ENCODE measurements at places on chromosomes 5 and 9.

- no peak for DNase-seq
Measured at GRCh38 chr9:121634329-121635261, 16.8 kb upstream of the DAB2IP start.

- no peak for DNase-seq
Measured at GRCh38 chr5:11801061-11801460, 103.2 kb downstream of the CTNND2 start.

- no peak for DNase-seq
Measured at GRCh38 chr5:81825237-81825636, 74.3 kb upstream of the SSBP2 start.

GRCh38 chr5:134545070-134545868, 19.8 kb downstream of the JADE2 start:
- no peak for DNase-seq

DNA sequence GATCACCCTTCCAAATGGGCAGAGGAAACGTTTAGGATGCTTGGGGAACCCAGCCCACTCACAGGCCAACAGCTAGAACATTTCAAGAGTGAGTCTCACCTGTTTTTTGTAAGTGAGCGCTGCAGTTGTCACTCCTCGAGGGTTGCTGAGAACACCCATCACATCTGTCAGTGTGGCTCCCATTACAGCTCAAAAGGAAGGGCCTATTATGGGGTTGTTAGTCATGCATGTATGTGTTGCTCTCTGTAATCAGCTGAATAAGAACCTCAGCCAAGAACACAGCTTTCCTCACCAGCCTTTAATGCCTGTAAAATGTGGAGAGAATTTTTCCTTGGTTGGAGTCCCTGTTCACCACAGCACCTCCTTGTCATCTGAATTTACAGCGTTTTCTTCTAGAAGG, 196.3 kb upstream of the KLF4 start:
- no peak for DNase-seq

DNA sequence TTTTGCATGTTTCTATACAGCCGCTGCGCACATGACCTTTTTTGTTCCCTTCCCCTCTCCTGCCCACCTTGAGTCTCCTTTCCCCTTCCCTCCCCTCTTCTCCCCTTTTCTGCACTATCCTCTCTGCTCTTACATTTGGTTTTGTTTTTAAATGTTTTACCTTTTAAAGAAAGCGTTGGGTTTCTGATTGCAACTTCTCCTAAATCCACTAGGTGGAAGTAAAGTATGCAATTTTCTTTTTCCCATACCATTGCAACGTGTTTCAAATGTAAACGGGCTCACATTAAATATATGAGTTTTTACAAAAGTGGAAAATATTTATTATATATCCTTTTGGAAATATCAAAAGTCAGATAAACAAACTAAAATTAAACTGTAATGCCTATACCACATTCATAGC, 500.9 kb downstream of the DIRAS2 start:
- DNase-seq, result no peak

- no peak for DNase-seq
Measured at GRCh38 chr5:161216877-161217276, 329.6 kb downstream of the GABRB2 start.

DNA sequence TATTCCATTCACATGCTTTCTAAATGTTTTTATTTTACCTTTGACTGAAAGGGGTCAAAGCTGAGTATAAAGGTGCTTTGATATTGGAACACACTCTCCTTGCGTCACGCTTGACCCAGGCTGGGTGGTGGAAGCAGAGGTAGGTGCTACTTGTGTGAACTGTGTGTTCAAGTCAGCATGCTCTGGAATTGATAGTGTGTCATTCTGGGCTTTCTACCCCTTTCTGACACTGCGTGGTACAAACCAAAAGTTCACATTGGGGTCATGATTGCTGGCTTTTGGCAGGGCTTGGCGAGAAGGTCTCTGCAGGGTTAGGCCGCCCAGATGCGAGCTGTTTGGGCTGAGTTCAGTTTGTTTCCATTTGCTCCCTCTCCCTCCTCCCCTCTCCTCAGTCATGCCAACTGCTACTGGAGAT, 131.8 kb downstream of the ADAMTSL1 start:
- DNase-seq, result no peak

DNA sequence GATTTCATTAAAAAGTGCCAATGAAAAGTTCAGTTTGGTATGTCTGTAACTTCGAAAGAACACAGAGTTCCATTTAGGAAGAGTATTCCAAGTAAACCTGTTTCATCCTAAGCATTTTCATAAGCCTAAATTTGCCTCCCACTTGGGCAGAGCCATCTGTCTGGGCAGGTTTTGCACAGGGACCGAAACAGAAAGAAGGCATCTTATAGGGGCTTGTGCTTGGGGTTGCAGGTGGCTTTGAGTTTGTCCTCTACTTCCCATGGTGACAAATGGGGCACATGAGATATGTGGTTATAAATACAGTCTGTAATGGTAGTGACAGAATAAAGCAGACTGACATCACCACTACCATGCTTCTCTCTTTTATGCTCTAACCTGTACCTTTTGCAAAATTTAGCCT, 63.7 kb downstream of the MCTP1 start:
- DNase-seq, result no peak

- DNase-seq, result no peak
Measured at GRCh38 chr5:58412081-58412480, 47.8 kb downstream of the PLK2 start.

GRCh38 chr9:129710169-129710453, 42.7 kb downstream of the PTGES start:
- no peak for DNase-seq

DNA sequence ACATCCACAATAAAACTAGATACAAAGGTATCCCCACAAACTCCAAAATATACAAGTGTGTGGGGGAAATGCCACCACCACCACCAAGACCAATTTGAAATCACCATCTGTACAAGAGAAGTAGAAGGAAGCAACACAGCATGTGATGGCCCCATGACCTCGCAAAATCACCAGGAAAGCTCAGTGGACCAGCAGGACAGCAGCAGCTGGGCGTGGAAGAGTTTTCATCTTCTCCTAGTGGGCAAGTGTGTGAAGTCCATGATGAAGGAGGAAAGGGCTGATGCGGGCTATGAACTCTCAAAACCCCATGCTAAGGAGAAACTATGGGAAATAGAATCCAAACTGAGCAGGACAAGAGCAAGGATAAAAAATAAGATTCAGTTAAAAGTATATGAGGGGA, 58.1 kb downstream of the GOLPH3 start:
- DNase-seq, result no peak

- peak; percentile 17 for DNase-seq
Measured at GRCh38 chr9:126146254-126147145, 180.1 kb upstream of the MVB12B start.

- DNase-seq, result no peak
Measured at GRCh38 chr5:126780165-126780827, 3.4 kb downstream of the LMNB1 start.

DNA sequence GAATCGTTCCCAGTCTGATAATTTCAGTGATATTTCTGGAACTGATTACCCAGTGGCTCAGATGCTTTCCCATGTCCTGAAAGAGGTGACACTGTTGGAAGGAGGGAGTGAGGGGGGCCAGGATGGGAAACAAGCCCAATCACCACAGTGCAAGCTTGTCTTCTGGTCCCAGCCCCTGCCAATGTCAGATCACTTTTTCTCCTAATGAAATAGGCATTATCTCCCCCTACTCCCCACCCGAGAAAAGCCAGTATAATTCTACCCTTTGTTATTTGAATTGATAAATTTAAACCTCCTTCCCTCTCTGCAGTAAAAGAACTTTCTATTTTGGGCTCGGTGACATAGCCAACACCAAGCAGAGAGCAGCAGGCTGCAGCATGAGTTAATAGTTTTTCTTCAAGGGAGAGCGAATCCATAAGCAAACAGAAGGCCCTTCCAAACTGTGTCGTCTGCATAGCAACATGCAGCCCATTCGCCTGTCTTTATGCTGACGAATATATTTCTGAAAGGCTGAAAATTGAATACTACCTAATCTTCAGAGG, 14.6 kb upstream of the PPP2CA start:
- DNase-seq, result no peak

DNA sequence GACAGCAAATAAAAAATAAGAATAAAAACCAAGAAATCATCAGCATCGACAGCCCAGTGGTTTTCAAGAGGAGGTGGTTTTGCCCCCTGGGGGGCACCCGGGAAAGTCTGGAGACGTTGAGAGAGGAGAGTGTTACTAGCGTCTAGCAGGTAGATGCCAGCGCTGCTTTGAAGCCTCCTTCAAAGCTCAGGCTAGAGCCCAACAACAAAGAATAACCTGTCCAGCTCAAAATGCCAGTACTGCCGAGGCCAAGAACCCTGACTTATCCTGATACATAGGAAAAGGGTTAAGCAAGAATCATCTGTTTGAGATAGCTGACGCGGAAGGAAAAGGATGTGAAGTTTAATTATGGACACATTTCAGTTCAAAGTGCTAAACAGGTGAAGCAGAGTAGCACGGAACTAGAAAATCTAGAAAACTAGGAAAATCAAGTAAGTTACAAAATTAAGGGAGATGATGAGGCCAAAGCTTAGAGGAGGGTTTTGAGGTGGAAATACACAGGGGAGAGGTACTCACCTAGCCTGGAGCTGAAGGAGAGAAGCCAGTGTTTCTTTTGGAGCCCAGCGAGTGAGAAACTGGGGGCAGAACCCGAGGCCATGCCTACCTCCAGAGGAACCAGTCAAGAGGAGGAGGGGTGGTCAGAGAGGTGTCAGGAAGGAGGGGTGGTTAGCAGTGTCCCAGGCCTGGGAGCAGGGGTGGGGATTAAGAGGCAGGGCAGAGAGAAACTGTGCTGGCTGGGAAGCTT, 121.0 kb upstream of the RETREG1 start:
- no peak for DNase-seq

DNA sequence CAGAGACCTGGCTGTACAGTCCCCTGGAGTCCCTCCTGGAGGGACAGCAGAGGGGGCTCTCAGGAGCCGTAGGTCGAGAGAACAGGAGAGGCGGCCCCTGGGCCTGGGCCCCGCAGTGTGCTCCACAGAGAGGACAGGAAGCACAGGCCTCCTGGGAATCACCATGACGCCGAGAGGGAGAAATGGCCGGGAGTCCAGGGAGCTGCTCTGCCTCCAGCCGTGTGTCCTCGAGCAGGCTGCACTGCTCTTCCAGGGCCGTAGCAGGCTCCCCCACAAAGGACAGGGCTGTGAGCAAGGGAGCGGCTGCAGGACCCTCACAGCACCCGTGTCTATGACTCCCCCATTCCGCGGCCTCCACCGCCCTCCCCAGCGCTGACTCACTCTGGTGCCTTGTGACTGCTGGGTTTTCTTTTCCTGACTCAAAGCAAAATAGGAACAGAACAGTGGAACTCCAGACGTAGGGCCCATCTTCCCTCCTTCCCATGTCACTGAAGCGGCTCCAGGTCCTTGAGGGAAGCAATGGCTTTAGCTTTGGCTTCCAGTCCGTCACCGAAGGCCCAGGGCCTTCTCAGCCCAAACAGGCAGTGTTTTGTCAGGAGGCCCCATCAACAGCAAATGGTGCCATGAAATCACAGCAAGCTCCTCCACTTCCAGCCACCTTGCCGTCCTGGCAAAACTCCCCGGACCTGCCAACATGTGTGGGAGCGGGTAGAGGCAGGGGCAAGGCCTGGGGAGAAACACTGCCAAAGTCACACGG, 114.2 kb downstream of the LHFPL2 start:
- DNase-seq, result no peak

- DNase-seq, result no peak
Measured at GRCh38 chr5:55708732-55709131, 3.4 kb downstream of the SLC38A9 start.

DNA sequence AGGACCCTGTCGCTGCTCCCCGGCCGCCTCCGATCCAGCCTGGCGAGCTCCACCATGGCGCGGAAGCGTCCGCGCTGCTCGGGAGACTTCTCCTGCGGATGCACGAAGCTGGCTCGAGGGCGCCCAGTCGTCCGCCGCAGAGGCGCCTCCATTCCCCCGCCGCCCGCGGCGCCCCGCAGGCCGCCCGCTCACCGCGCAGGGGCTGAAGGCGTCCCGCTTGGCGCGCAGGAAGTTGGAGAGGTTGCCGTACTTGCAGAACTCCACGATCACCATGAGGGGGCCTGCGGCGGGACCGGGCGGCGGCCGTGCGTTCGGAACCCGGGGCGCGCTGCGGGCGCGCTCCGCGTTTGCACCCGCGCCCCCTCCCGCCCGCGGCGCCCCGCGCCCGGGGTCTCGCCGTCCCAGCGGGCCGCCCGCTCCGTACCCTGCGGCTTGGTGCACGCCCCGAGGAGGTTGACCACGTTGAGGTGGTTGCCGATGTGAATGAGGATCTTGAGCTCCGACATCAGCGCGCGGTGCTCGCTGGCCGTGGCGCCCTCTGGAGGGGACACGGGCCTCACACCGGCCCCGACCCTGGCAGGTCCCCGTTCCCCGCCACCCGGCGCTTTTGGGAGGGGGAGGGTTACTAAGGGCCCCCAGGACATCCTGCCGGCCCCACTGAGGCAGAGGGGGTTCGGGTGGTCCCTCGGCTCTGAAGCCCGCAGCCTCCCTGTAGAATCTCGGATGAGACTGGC, 27.7 kb upstream of the SCGB3A1 start:
- peak; percentile 22 for DNase-seq

DNA sequence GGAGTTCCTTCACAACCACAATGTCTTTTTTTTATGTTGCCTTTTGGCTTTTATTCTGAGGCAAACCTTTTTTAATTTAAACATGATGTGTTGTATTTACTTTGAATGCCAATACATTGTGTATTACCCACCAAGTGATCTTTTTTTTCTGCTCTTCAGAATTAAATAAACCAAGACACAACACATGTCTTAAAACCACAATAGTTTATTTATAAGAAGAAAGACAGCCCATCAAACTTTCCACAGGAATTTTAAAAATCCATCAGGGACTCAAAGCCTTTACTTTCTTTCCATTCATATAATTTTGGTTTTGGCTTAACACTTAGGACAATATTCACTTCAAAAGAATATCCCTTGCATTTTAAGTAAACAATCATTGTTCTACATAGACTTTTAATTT, 321.8 kb upstream of the MEF2C start:
- DNase-seq, result no peak

GRCh38 chr9:68878450-68878849, 135.5 kb downstream of the PRKACG start:
- no peak for DNase-seq

GRCh38 chr9:69949396-69949795, 94.3 kb upstream of the MAMDC2 start:
- no peak for DNase-seq

DNA sequence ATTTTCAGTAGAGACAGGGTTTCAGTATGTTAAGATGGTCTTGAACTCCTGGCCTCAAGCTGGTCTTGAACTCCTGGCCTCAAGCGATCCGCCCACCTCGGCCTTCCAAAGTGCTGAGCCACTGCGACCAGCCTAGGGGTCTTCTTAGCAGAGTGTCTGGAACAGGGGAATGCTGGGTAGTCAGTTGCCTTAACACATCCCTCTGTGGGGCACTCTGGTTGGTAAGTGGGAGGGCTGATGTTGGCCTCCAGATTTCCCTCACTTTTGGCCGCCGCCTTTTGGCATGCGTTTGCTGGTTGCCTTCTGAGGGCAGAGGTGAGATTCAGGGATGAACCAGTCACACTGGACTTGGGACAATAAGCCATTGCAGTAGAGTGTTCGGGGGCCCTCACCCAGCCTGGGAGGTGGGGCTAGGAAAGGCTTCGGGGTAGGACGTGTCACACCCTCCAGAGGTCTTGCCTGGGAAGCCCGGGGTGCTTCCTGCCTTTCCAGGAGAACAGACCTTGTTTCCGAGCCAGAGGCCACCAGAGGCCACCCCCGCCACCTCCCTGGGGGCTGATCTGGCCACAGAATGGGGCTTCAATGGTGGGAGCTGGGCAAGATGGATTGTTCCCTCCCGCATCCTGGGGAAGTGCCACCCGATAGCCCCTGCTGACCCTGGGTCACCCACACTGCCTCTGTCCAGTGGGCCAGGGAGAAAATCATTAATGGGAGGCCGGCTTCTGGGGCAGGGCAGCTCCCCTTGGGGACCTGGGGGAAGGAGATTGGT, 13.3 kb downstream of the FGF18 start:
- no peak for DNase-seq
